Stimulated activated CD4-positive, alpha-beta T cell treated with anti-CD3 and anti-CD28 coated beads, TNF-alpha, amount 100 ng/mL, for 48 hours (primary cell): ENCODE measurements at places on chromosomes 12 and 14.

GRCh38 chr12:78540606-78541336 lies 323.8 kb upstream of the SYT1 start:
- no peak for DNase-seq

GRCh38 chr12:114701553-114701952 lies 17.6 kb upstream of the TBX3 start:
- no peak for DNase-seq

DNA sequence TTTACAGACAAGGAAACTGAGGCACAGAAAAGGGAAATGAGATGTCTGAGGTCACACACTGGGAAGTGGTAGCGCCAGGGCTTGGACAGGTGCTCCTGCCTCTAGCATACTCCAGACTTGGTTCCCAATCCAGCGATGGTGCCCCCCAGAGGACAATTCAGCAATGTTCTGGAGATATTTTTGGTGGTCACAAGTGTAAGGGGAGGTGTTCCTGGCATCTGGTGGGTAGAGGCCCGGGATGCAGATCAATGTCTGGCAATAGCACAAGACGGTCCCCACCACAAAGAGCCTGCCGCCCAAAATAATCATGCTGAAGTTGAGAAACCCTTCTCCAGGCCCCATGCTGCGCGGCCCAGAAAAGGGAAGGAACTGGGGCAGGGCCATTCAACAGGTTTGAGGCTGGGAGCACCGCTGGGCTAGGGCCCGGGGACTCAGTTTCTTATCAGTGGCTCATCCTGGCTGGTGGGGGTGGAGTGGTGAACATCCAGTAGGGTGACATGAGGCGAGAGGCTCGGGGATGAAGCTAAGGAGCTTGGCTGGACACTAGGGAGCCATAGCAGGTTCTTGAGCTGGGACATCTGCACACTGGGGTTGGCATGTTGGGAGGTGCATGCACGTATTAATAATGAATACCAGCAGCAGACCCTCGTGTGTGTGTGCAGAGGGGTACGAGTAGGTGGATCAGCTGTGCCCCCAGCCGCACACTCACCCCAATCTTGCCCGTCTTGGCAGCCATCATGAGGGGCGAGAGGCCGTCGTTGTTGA lies 35.1 kb downstream of the TRPV4 start:
- DNase-seq: no peak

GRCh38 chr12:131589221-131589897 lies 121.5 kb upstream of the SFSWAP start:
- no peak for DNase-seq

DNA sequence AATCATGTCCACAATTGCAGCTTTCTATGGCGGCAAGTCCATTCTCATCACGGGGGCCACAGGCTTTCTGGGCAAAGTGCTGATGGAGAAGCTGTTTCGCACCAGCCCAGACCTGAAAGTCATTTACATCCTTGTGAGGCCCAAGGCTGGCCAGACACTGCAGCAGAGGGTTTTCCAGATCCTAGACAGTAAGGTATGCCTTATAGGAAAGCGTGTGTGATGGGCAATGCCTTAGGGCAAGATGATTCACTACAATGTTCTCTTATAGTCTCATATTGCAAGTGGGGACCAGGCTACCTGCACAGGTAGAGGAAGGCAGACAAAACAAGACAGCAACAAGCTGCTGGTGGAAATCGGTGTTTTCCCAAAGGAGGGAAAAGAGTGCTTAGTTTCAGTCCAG lies 110.5 kb downstream of the ERGIC2 start:
- no peak for DNase-seq

GRCh38 chr14:75981426-75982265 lies at the start of gene TGFB3:
TSS of gene TGFB3 (minus strand) at chr14:75981995. CDS start at chr14:75980893, 1,102 bp downstream.
- no peak for DNase-seq

- no peak for DNase-seq
Observed at GRCh38 chr12:70427611-70428010, 61.5 kb downstream of the KCNMB4 start.

- no peak for DNase-seq
Observed at GRCh38 chr14:55756557-55756956, 176.6 kb downstream of the KTN1 start.
